KG1 (cell line): ENCODE measurements at places on chromosomes 2 and 18.

- DNase-seq: no peak
Measured at GRCh38 chr2:43045866-43046265, 180.5 kb downstream of the ZFP36L2 start.

GRCh38 chr2:227153758-227154486, 10.1 kb downstream of the COL4A4 start:
- DNase-seq: no peak

- DNase-seq: no peak
Measured at GRCh38 chr18:7202169-7202568, 28.7 kb upstream of the LRRC30 start.

- DNase-seq: no peak
Measured at GRCh38 chr2:215868846-215869543, 144.4 kb downstream of the MREG start.

DNA sequence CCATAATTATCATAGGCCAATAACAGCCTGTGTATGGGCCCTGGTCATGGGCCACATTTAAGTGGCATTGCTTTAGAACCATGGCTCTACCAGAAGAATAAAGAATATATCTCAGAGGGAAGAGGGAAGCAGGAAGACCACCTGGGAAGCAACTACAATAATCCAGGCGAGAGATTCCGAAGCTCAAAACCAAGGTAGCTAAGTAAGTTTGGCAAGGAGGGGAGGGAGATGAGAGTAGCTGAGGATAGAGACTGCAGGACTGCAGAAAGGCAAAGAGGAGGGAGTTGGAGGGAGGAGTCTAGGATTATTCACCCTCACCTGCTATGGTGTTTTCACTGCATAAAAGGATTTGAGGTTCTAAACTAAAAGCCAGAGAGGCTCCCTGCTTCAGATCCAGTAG, 293.5 kb downstream of the SETBP1 start:
- DNase-seq: no peak

- DNase-seq: no peak
Measured at GRCh38 chr2:217954971-217955740, 47.6 kb downstream of the TNS1 start.

DNA sequence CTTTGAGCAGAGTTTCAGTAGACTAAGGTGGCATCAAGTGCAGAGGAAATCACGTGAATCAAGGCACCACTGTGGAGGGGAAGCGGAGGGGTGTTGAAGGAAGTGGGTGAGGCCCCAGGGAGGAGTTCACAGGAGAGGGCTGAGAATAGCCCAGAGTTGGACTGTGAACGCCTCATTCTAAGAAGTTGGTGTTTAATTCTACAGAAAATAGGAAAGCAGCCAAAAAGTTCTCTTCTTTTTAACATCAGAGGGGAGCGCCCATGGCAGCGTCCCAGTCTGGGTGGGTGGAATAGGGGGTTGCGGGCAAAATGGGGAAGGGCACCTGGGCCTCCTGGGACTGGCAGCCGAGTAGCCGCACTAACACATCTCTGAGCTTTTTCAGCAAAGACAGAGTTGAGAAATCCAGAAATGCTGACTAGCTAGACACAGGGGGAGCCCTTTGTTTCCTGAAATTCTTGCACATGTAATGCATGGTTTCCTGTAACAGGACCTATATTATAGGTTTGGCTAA, 97.0 kb downstream of the NEB start:
- DNase-seq: peak; percentile 82

DNA sequence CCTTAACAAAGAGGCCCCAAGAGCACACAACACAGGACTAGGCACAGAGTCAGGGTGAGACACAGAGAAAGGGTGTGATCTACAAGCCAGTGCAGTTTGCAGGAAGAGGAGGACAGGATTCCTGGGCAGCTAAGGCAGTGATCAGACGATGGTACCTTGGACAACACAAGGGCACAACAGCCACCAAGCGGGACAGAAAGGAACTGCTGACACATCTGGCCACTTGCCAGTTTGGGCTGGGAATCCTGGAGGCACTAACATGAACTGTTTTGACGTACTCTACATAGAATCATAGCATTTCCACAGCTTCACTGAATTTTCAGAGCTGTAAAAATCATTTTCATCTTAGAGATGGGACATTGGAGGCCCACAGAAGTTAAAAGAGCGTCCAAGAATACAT, 221.5 kb upstream of the SLC35G4 start:
- DNase-seq: no peak

GRCh38 chr2:41930807-41931566, 116.8 kb upstream of the PKDCC start:
- DNase-seq: no peak

DNA sequence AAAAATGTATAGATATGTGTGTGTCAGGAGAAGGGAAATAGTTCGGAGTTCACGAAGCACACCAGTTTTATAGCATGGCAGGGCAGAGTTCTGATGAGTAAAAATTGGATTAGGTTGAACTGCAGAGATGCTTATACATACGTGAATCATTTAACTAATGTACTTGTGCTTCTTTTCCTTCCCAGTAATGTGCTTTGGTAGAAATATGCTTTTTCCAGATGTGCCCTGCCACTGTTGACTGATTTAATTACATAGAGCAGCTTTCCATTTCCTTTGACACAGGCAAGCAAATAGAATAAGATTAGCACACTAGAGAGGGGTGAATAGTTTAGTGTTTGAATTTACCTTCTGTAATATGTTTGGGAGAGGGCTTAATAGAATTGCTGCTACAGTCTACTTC, 28.9 kb upstream of the ARMC9 start:
- no peak for DNase-seq

DNA sequence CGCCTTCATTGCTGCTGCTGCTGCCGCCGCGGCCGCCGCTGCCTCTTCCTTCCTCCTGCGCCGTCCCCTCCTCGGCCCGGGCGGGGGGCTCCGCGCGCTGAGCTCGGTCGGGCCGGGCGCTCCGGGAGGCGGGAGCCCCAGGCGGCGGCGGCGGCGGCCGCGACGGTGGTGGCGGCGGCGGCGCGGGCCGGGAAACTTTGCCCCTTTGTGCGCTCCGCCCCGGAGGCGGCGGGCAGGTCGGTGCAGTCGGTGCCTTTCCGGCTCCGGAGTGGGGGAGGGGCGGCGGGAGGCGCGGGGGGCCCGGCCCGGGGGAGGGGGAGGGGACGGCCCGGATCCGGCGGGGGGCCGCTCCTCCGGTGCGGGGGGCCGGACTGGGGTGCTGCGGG, 205 bp downstream of the TET3 start:
- DNase-seq: no peak

- no peak for DNase-seq
Measured at GRCh38 chr2:106316915-106317314, 122.8 kb upstream of the UXS1 start.

DNA sequence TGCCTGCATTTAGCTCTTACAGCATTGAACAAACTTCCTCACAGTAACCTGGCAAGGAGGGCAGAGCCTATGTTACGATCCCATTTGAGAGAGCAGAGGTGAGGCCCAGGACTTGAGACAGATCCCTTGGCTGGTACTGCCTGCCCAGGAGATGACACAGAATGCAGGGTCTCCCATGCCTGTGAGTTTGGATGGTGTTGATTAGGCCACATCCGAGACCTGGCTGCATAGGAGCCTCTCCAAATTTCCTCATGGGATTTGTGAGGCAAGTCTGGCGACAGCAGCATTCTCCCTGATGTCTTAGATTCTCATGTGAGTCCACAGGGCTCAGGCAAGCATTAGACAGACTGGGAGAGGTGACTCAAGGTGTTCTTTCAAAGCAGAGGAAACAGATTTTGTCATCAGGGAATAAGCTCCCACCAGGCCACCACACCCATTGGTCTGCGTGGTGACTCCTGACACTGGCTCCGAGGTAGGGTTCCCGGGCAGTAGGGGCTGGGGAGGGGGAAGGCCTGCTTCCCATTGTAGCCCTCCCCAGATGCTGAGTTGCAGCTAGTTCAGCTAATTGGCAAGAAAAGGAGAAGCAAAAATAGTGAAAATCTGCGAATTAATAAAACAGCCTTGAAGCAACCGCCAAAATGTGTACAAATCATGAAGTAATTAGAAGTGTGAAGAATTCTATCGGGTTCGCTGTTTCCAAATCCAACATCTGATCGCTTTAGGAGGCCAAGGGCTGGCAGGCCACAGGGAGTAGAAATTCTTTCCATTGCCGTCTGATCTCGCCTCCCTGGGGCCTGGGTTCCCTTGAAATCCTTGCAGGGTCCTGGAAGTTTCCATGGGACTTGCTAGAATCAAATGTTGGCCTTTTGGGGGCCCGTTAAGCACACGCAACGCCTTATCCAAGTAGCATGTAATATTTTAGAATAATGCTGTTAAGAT, 68.0 kb downstream of the MAPK4 start:
- no peak for DNase-seq

DNA sequence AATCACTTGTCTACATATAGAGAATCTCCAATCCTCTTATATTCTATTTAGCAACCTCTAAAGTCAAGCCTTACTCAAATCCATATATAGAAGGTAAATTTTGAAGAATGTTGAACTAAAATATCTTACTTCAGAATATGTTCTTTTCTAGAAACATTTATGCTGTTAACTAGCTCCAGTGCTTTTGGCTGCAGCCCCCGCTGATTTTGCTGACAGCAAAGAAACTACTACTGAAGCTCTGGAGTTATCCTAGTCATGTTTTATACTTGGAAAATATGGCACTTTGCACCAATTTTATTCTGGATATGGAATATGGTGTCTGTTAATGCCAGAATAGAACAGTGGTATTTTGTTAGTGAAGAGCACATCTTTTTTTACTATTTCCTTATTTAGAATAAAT, 212.4 kb upstream of the FSIP2 start:
- DNase-seq: no peak

GRCh38 chr2:3620834-3621233, 25.9 kb downstream of the COLEC11 start:
- DNase-seq: no peak

- no peak for DNase-seq
Measured at GRCh38 chr2:14558335-14558919, 74.1 kb upstream of the LRATD1 start.

DNA sequence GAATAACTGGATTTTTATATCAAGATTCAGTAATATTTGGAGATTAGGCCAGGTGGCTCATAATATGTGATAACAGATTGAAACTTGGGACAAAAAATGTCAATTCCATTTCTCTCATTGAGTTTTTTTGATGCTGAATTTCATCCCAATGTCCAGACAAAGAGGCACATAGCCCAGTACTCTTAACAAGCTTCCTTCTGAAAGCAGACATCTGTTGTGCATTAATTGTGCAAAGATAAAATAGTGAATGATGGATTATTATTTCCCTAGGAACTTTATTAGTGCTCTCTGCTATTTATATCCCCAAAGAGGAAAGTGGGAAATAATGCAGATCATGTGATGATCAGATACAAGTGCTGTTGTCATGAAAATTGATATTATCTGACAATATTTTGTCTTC, 234.1 kb downstream of the CCDC102B start:
- no peak for DNase-seq

DNA sequence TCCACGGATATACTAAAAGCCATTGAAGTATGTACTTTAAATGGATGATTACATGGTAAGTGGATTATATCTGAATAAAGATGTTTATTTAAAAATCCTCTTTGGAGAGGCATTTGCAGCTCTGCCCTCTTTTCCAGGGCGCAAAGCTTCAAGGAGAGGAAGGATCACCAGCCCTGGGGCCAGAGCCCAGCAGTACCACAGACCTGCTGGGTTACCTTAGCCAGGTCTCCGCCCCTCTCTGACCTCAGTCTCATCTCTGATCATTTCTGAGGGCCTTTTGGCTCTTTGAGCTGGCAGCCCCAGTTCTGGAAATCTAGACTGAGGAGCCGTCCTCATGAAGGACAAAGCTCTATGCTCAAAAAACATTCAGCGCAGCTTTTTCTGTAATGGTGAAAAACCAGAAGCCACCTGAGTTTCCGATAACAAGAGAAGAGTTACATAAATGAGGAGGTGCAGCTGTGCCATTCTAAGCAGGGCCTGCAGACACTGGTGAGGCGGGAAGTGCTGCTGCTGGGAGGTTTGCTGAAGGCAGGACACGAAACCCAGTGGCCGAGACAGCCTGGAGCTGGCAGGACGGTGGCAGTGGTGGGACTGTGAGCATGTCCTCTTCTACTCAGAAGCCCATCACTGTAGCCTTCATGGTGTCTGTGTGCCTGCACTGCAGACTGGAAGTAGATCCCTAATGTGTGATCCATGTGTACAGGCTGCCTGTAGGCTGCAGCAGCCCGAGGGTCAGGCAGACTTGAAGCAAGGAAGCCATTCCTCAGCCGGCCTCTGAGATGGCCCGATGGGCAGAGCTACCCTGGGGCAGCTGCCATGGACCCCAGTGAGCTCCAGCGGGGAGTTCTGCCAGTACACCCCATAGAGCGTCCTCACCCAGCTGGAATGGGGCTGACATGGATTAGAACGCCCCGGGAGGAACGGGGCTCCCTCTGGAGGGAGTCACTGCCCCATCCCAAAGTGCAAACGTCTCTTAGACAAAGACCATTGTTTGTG, 27.7 kb downstream of the ADRA2B start:
- no peak for DNase-seq

DNA sequence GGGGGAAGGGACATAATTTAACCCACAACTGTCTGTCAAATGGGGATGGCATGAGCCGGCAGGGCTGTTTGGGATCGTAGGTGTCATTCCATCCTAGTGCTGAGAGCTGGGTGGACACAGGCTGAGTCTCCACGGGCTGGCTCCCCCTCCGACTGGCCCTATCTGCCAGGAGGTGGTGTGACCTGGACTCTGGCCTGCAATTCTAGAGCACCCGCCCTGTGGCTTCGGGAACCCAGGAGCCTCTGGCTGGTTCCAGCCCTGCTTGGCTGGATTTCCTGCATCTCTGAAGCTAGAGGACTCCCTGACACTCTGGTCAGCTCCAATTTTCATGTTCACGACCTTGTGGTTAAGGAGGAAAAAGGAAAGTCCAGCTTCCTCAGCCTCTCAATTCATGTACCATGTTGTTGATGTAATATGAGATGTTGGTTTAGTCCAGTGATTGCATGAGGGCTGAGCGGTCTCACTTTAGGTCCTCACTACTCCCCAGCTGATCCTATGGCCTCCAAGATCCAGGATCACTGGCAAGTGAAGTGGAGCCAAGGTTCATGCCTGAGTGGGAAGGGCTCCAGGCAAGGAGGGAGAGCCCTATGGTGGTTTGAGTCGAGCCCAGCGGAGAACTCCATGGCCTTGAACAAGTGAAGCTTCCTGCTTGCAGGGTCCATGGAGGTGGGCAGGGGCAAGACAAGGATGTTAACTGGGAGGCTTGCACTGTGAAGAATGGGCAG, 169.1 kb downstream of the NDUFA10 start:
- DNase-seq: no peak

GRCh38 chr2:176137906-176138305, 8.4 kb downstream of the HOXD8 start:
- no peak for DNase-seq

DNA sequence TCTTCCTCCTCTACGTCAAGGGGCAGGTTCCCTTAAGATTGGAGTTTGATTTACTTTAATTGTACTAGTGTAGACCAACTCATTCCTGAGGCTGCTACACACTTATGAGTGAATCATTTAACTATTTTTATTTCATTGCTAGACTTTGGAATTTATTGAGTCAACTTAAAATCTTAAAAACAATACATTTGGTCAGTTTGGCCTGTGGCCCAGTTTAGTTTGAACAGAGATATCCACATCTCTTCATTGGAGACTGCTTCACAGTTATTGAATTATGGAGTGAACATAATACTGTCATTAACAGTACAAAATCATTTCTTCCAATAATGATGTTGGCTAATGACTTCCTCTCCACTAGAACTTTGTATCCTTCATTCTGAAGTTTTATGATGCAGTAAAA, 34.5 kb upstream of the STPG4 start:
- DNase-seq: no peak

- no peak for DNase-seq
Measured at GRCh38 chr18:37362158-37362890, 203.3 kb downstream of the CELF4 start.
